Stimulated activated CD4-positive, alpha-beta T cell treated with anti-CD3 and anti-CD28 coated beads, Interleukin-15, amount 100 ng/mL, for 1 hour (primary cell): ENCODE measurements at places on chromosomes 3 and 15.

GRCh38 chr3:33392144-33392543 lies 48.1 kb downstream of the UBP1 start:
- no peak for DNase-seq

DNA sequence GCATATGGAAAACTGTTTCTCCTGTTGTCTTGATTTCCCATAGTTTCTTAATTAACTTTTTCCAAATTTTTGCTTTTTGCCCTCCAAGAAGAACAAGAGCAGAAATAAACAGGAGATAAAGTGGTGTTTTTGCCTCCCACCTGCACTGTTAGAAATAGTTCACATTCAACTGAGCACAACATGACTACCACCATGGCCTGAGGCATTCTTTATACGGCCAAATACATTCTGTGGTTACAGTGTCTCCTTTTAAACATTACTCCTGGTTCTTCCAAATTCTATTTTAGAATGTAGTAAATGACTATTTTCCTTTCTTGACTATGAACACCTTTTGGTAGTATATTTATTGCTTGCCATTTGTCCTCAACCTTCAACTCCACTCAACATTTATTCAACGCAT lies 98.5 kb downstream of the LARS2 start:
- no peak for DNase-seq

GRCh38 chr3:46549989-46550388 lies 16.1 kb downstream of the LRRC2 start:
- DNase-seq: no peak

DNA sequence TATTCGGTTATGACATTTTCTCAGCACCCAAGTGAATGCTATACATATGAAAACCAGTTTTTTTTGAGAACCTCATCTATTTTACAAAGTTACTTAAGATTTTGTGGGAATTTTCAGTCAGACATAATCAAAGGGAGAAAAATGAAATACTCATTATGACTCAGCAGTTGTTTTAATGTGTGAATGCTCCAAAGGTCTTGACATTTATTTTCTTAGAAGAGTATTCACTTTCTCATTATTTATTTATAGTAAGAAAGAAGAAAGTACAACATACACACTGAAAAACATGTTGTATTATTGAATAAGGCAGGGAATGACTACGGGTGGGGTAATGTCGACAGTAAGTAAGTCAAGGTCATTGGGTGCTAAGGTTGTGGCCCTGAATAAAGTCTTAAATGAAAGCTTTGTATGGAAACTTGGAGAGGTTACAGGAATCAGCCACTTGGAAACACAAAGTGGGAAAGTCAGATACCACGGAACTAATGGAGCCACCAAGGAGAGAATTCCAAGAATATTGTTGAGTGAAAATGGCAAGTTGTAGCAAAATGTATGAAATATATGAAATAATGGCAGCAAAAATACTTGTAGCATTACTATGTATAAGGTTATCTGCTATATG lies 844.5 kb downstream of the TBL1XR1 start:
- DNase-seq: no peak

GRCh38 chr3:121362035-121362734 lies 183.6 kb downstream of the POLQ start:
- no peak for DNase-seq

DNA sequence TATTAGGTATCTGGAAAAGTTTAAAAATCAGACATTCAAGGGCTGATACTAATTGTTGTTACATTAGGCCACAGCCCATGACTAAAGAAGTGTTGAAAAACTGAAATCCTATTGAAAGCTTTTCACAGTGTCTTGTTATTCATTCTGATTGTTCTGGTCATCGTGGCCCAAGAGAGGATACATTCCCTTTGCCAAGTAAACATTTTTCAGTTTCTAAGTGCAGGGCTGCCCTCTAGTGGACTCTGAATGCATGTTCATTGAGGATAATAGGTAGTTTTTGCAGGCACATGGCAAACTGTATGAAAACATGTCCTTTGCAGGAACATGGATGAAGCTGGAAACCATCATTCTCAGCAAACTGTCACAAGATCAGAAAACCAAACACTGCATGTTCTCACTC lies 181.1 kb downstream of the MYRIP start:
- DNase-seq: no peak

DNA sequence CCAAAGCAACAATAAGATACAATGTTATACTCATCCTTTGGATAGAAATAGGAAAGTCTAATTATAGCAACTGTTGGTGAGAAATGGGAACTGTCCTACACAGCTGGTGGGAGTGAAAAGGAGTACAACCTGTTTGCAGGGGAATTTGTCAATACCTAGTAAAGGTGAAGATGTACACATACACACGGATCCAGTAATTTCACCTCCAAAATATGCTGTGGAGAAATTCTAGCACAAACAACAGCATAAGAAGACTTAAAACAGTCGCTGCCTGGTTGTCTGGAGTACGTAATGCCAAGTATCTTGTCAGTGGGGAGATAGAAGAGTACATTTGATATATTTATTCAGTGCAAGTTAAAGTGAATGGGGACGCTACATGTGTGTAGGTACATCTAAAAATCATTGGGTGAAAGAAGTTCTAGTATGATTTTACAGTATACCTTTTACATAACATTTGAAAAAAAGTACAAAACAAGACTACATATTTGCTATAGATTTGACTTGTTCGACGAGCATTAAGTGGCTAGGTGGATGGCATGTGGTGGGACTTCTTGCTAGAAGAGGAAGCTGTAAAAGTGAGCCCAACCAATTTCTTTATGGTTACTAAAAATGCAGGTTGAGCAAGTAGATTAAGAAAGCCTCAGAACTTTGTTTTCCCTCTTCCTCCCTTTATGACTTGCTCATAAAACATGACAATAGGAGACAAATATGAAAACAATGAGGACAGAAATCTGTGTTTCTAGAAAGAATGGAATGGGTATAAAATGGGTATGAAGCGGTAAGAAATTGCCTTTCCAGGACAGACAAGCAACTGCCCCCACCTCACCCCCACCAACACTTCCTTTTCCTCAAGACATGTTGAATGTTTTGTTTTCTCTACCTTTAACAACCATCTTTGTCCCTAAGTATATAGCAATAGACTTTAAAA lies 50.2 kb upstream of the CCR4 start:
- no peak for DNase-seq

DNA sequence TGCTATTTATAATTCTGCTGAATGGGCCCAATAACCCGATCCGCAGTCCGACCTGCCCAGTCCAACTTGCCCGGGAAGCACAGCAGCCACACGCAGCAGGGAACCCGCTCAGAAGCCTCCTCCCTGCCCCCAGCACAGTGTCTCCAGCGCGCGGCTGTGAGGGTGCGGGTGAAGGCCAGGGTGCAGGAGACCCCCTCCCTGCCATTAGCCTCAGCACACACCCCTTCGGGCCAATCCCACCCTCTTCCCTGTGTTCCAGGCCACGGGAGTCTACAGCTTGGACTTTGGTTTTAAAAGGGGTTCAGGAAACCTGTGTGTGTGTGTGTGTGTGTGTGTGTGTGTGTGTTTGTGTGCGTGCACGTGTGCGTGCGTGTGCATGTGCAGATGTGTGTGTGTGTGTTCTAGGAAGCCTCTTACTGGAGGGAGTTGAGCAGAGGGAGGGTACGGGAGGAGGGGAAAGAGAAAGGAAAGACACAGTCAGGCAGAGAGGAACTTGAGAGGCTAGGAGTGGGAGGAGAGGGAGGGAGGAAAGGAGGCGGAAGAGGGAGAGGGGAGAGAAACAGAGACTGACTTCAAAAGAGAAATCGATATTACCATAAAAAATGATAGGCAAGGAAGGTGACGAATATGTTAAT lies 34.2 kb downstream of the ATP2B2 start:
- DNase-seq: no peak

- DNase-seq: no peak
These were observed 1.8 kb upstream of the LSG1 start for GRCh38 chr3:194673761-194674160.

GRCh38 chr3:8766148-8766547 lies 3.3 kb downstream of the OXTR start:
- no peak for DNase-seq

DNA sequence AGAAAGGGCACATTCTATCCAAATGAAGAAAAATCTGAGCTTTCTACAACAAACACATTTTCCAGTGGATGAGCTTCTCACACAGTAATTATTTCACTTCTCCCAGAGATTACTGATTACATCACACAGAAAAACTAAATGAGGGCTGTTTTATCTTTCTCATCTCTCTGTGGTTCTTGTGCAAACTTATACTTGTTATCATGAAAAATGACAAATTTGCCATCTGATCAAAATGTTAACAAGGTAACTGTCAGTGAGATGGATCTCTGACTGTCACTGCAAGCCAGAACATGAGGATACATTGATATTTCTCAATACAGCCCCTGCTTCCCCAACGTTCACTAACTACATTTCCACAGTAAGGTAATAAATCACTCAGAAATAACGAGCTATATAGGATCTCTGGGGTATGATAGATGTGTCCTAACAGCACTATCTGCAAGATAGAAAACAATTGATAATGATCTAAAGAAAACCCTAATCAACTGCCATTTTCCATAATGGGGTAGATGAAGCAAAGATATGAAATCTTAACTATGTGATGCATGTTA lies 829.3 kb upstream of the CFAP20DC start:
- DNase-seq: no peak

DNA sequence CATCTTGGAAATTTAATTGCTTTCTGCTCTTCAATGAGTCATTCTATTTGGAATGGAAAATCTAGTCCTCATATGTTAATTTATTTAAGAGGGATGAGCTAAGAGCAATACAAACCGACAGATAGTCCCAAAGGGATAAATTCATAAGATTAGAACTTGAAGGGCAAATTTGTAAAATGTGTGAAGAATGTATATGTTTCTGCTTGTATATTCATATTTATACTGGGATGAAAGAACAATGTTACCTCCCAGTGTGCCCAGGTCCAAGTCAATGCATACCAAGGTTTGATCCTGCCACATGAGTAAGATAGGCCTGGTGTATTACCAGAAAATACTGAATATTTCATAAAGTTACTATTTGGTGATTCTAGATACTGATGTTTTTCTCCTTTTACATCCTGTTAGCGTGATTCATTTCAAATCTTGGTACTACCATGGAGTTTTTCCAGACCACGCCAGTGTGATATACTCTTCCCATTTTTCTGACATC lies 255.6 kb upstream of the SEMA6D start:
- DNase-seq: no peak

- DNase-seq: no peak
These were observed 9.4 kb upstream of the EID1 start for GRCh38 chr15:48868536-48868935.

DNA sequence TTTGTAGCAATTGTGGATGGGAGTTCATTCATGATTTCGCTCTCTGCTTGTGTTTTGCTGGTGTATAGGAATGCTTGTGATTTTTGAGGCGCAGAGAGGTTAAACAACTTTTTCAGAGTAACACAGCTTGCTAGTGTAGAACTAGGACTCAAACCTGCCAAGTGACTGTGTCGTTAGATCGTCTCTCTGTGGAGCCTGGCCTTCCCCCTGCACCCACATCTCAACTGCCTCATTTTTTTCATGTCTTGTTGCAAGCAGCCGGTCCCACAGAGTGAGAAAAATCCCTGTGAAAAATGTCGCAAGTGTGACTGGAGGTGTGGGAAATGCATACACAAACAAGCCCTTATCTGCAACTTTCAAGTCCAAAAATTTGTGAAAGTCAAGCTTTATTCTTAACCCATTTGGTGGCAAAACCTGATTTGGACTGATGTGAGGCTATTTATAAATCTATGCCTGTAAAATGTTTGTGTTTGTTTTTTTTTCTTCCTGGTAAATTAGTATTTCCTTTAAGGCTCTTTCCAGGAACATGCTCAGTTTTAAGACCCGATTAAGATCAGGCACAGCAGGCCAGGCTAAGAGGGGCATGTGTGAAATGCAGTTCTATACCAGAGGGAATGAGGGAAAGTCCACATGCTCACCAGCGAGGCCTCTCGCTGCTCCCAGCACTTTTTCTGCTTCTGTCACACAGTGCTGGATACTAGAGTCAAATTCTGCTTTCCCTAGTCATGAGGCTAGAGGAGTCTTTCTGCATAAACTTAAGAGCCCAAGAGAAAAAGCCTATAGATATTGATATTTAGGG lies 25.8 kb downstream of the ST6GAL1 start:
- no peak for DNase-seq
